Mucosa of descending colon (tissue), 3 donors: ENCODE measurements at places on chromosomes 12 and 14. TPM values are rescaled to one million over a fixed set of nuclear protein-coding genes. Genes with fewer than 3 reads are reported as not detected.

The ZFHX2 gene
- 1.6 TPM for total RNA-seq

The TUBA1B gene
- total RNA-seq = 491 TPM

The TMEM233 gene
- 0.63 TPM for total RNA-seq

The POTEG gene
- not detected for total RNA-seq

The MIP gene
- total RNA-seq = not detected

The HCAR2 gene
- total RNA-seq = 0.22 TPM

The CLEC6A gene
- total RNA-seq = not detected

The RTL1 gene
- not detected for total RNA-seq

The SPIC gene
- total RNA-seq = not detected

The PZP gene
- 0.07 TPM for total RNA-seq

The SERPINA3 gene
- 3.1 TPM for total RNA-seq

The MMP19 gene
- total RNA-seq = 6.6 TPM

The OTUB2 gene
- total RNA-seq = 1.4 TPM

The KIF26A gene
- total RNA-seq = 7.7 TPM

The MED6 gene
- total RNA-seq = 27.6 TPM

The MDGA2 gene
- total RNA-seq = 0.35 TPM

The ULK1 gene
- 20.0 TPM for total RNA-seq

The TBX3 gene
- total RNA-seq = 8.1 TPM

The SCARB1 gene
- total RNA-seq = 31.2 TPM

The GPR84 gene
- total RNA-seq = 0.60 TPM

The GRIN2B gene
- total RNA-seq = 0.32 TPM

The PCED1B gene
- 4.7 TPM for total RNA-seq

The COX8C gene
- total RNA-seq = not detected

The SERPINA10 gene
- 0.09 TPM for total RNA-seq

The CD27 gene
- 1.8 TPM for total RNA-seq

The ADCY4 gene
- total RNA-seq = 23.5 TPM

The FAM181A gene
- not detected for total RNA-seq

The ZNF26 gene
- total RNA-seq = 13.4 TPM

The MFAP5 gene
- 25.0 TPM for total RNA-seq

The RD3L gene
- not detected for total RNA-seq

The IFT43 gene
- total RNA-seq = 64.0 TPM

The B4GALNT3 gene
- 62.9 TPM for total RNA-seq

The TSFM gene
- 29.0 TPM for total RNA-seq

The LRIG3 gene
- total RNA-seq = 65.6 TPM

The MANSC4 gene
- not detected for total RNA-seq

The GNG2 gene
- 52.2 TPM for total RNA-seq

The TAS2R13 gene
- 1.1 TPM for total RNA-seq

The OR6S1 gene
- total RNA-seq = not detected

The SMCO3 gene
- total RNA-seq = not detected

The TSPAN19 gene
- not detected for total RNA-seq

The GLT8D2 gene
- total RNA-seq = 4.4 TPM
